ENCODE measurements at places on chromosomes 7 and 10. TPM values are rescaled to one million over a fixed set of nuclear protein-coding genes. Genes with fewer than 3 reads are reported as not detected.

WNT8B gene
- not detected for total RNA-seq

MMP21 gene
- total RNA-seq: not detected

ACTR3C gene
- 7.0 TPM for total RNA-seq

ABCC2 gene
- 0.95 TPM for total RNA-seq

ALOX5 gene
- total RNA-seq: 6.8 TPM

VSTM2A gene
- not detected for total RNA-seq

KCNIP2 gene
- 2.6 TPM for total RNA-seq

SPDYE6 gene
- total RNA-seq: 0.13 TPM

- peaks cover 12% of the 10 kb centered on the region for H3K27me3 ChIP-seq
- H3K36me3 ChIP-seq: no peaks in the 10 kb centered on the region
- H3K4me1 ChIP-seq: no peaks in the 10 kb centered on the region
- no peak overlapping the region for H3K4me3 ChIP-seq
- H3K27ac ChIP-seq: no peak overlapping the region
Measured at GRCh38 chr10:93751832-93752231, 5.9 kb upstream of the LGI1 start.

DNA sequence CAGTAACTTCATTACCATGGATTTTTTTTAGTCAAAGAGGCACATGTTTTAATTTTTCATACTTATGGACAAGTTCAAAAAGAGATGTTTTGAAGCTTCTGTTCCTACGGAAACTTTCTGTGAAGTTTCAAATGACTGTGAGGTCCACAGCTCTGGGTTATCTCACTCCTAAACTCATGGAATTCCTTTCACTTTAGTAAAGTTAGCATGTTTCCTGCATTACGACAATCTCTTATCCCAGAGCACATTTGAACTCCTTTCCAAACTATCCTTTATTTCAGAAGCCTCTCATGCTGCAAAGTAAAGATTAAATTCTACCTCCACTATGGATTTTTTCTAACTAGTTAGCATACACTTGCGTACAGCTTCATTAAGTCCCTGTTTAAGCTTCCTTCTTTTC lies 15.3 kb upstream of the ADD3 start:
- H3K27me3 ChIP-seq: peaks cover 6% of the 10 kb centered on the region
- no peak overlapping the region for H3K4me3 ChIP-seq
- peaks cover 8% of the 10 kb centered on the region for H3K4me1 ChIP-seq
- H3K36me3 ChIP-seq: peaks cover 3% of the 10 kb centered on the region

DNA sequence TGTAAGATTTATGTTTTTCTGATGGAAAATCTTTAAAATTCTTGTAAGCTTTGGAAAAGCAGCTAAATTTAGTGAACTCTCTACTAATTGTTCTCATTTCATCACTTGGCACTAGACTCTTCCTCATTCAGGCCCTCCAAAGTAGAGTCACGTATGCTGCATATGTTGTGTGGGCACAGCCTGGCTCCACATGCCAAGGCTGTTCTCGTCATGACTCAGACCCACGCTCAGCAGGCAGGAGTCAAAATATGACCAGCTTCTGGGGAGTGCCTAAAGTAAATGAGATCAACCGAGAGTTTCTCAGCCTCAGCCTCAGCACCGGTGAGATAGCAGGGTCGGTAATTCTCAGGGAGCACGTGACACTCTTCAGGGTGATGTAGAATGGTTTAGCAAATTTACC lies 1672.9 kb downstream of the REEP3 start:
- H3K27ac ChIP-seq: no peak overlapping the region
- H3K4me1 ChIP-seq: no peaks in the 10 kb centered on the region
- no peak overlapping the region for H3K4me3 ChIP-seq
- H3K36me3 ChIP-seq: no peaks in the 10 kb centered on the region

DNA sequence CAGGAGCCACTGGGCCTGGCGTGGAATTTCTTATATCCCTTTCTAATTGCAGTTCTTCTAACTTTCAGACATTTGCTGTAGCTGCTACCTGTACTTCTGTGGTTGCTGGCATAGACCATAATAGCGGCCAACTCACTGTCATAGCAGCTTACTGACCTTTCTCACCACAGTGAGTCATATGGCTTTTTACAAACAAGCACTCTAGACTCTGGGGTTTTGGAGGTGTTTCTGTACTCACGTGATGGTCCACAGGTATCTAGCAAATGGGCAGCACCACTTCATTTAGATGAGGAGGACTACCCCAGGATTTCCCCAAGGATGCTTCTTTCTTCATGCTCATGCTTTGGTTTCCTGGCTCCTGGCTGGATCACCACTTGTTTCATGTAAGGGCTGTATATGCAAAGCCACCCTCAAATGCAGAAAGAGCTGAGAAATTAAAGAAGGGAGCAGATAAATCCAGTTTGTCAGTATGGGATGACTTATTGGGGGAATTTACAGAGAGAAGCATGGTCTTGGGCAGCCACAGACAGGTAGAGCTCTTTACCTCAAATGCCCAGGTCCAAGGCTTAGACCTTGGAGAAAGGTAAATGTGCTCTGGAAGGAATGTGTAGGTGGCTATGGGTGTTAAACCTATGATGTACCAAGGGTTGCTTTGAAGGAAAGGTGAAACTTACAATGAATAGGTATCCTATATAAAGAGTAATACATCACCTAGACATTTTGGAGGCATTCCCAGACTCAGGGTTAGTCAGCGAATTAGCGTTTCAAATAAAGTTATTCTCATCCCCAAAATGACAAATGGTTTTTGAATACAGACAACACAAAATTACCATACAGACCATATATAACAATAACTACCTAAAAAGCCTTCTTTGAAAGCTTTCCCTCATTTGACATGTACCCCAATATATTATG lies 15.9 kb upstream of the SLC25A16 start:
- H3K36me3 ChIP-seq: no peaks in the 10 kb centered on the region
- H3K4me3 ChIP-seq: no peak overlapping the region
- no peak overlapping the region for H3K27ac ChIP-seq

DNA sequence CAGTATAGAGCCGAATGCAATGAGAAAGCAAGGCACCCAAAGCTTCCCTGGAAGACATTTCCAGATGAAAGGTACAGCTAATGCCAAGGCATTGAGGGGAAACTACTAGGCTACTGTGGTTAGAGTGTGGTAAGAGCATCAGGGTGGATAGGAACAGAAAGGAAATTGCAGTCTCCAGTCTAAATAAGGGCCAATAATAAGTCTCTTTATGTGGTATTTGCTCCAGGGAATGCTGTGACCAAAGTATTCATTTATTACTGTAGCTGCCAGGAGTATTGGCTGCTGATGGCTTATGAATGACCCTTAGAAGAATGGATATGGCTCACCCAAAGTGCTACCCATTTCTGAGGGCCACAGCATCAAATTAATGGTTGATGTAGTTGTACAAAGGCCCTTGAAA lies 30.1 kb upstream of the POT1 start:
- no peaks in the 10 kb centered on the region for H3K27me3 ChIP-seq
- H3K27ac ChIP-seq: no peak overlapping the region
- H3K4me3 ChIP-seq: no peak overlapping the region
- DNase-seq: no peak

- no peaks in the 10 kb centered on the region for H3K36me3 ChIP-seq
- H3K4me1 ChIP-seq: peaks cover 13% of the 10 kb centered on the region
- H3K27ac ChIP-seq: no peak overlapping the region
- no peak overlapping the region for H3K4me3 ChIP-seq
Measured at GRCh38 chr7:116315293-116315692, 105.0 kb downstream of the TES start.

GRCh38 chr7:92749832-92750446 lies 86.4 kb downstream of the CDK6 start:
- H3K36me3 ChIP-seq: peaks cover 64% of the 10 kb centered on the region
- H3K4me3 ChIP-seq: no peak overlapping the region
- no peaks in the 10 kb centered on the region for H3K27me3 ChIP-seq
- peaks cover 48% of the 10 kb centered on the region for H3K4me1 ChIP-seq
- no peak for DNase-seq

GRCh38 chr7:76231071-76231470 lies 29.4 kb downstream of the SRRM3 start:
- H3K36me3 ChIP-seq: no peaks in the 10 kb centered on the region
- H3K27me3 ChIP-seq: peaks cover 37% of the 10 kb centered on the region
- H3K4me3 ChIP-seq: no peak overlapping the region

DNA sequence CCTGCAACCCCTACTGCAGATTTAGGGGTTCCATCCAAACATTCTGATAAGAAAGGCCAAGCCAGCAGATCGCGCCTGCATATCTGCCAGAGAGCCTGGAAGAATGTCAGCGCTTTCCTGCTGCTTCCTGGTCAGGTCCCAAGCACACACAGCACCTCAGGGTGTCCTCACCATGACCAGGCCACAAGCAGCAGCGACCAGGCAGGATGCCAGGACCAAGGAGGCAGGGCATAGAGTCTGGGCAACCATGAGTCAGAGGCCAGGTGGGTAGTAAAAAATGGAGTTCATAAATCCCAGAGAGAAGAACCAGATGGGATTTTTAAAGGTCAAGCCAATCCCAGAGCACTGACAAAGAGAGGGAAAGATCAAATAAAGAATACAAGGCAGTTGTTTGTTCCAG lies 5.5 kb upstream of the FAM131B start:
- H3K27ac ChIP-seq: no peak overlapping the region
- peaks cover 22% of the 10 kb centered on the region for H3K4me1 ChIP-seq
- H3K27me3 ChIP-seq: peaks cover 35% of the 10 kb centered on the region
- DNase-seq: no peak
- H3K4me3 ChIP-seq: no peak overlapping the region

- no peaks in the 10 kb centered on the region for H3K27me3 ChIP-seq
- H3K36me3 ChIP-seq: no peaks in the 10 kb centered on the region
- H3K4me3 ChIP-seq: no peak overlapping the region
- DNase-seq: no peak
Measured at GRCh38 chr10:21340331-21340730, 185.2 kb downstream of the SKIDA1 start.

- no peak overlapping the region for H3K4me3 ChIP-seq
- H3K27me3 ChIP-seq: no peaks in the 10 kb centered on the region
- no peak for DNase-seq
- no peak overlapping the region for H3K27ac ChIP-seq
- H3K36me3 ChIP-seq: peaks cover 7% of the 10 kb centered on the region
Measured at GRCh38 chr7:91953618-91954017, 13.0 kb downstream of the AKAP9 start.

- DNase-seq: no peak
- no peaks in the 10 kb centered on the region for H3K27me3 ChIP-seq
- H3K4me3 ChIP-seq: no peak overlapping the region
Measured at GRCh38 chr10:88234297-88234696, 348.8 kb downstream of the RNLS start.

DNA sequence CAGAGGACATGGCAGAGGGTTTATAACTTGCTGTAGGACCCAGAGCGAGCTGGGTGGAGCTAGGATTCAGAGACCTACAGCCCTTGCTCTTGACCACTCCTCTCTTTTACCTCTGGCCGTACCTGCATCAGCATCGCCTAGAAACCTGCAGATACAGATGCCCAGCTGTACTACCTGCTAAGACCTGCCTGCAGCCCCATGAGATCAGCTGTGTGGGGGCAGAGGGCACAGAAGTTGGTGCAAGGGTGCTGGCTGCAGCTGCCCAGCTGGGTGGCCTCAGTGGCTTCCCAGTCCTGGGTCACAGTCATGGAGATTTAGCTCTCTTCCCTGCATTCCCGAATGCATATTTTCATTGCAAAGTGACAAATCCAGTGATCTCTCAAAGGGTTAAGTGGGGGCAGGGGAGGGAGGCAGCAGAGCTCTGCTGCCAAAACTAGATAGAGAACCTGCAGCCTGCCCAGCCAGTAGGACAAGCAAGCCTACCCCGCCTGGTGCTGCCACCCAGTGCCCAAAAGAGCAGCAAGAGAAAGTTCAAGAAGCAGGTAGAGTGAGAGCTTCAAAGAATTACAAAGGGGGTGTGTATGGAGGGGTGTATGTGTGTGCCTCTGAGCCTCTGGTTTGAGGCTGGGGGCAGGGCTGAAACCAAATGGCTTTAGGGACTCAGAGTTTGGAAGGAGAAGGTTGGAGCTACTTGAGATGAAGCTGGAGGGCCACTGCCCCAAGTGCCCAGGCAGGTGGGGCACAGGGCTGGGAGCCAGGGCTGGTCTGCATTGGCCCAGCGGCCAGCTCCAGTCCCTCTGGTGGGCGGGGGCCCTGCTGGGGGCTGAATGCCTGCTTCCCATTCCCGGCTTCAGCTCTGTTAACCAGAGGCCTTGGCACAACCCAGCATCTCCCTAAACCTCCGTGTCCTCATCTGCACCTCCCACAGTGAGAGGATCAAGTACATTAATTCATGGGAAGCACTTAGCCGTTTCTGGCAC lies 6.9 kb downstream of the FAM241B start:
- no peaks in the 10 kb centered on the region for H3K4me1 ChIP-seq
- H3K36me3 ChIP-seq: no peaks in the 10 kb centered on the region
- H3K27me3 ChIP-seq: no peaks in the 10 kb centered on the region
- H3K27ac ChIP-seq: no peak overlapping the region
- no peak overlapping the region for H3K4me3 ChIP-seq
- peak; percentile 44 for DNase-seq

DNA sequence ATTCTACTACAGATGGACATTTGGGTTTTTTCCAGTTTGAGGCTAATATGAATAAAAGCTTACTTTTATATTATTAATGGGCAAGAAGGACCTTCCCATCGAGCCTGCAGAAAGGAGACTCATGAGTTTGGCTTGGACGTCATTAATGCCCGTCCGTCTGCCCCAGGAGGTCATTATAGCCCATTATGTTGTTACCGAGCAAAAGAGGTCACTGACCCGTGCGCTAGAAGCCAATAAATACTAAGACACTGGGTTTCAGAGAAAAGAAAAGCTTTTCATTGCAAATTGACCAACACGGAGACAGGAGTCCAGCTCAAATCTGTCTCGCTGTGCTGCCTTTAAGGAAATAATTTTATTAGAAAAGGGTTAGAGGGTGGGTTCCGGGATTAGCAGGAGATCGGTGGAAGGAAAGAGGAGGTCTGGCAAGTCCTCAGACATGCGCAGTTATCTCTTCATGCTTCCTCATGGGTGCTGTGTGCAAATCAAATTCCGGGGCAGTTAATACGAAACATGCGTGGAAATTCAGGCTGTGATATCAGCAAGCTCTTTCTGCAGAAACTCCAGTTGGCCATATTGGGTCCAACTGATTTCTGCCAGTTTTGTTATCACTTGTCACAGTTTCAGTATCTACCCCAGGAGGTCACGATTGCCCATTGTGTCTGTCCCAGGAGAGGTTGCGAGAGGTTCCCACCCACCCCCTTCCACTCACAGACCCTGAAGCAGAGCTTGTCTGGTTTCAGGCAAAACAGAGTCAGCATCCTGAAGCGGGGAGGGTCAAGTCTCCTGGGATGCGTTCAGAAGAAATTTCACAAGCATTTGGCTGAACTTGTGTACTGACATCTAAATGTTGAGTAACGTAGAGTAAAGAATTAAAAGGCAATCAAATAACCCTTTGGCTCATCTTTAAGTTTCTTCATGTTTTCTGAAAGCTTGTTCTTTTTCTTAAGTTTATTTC lies 1.1 kb upstream of the GALNTL5 start:
- no peaks in the 10 kb centered on the region for H3K36me3 ChIP-seq
- H3K27me3 ChIP-seq: peaks cover 4% of the 10 kb centered on the region
- H3K4me3 ChIP-seq: no peak overlapping the region
- no peak for DNase-seq
- H3K4me1 ChIP-seq: no peaks in the 10 kb centered on the region
